ENCODE measurements at places on chromosomes 11 and 22.

DNA sequence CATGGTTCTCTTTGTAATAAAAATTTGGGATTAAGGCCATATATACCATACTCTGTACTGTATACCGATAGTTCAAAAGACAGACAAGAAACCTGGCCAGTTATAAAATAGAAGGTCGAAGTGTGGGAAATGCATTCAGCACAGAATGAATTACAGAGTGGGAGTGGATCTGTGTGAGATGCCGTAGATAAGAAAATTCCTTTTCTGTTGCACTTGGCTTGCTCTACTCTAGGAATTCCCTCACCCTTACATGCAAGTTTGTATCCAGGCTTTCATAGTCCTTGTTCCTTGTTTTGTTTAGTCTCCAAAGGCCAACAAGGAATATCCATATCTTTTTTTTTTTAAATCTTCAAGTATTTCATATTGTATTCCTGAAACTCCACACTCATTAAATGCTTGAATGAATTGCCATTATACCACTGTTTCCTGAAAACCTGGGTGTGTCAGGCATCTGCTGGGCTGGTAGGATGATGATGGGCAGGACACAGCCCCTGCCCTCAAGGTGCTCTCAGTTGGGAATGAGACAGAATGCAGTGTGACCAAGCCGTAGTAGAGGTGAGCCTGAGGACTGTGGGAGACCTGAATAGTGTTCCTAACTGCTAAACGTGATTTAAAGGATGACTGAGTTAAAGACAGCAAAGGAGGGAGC is 53.5 kb downstream of the TEAD1 start:
- DNase-seq, result no peak

DNA sequence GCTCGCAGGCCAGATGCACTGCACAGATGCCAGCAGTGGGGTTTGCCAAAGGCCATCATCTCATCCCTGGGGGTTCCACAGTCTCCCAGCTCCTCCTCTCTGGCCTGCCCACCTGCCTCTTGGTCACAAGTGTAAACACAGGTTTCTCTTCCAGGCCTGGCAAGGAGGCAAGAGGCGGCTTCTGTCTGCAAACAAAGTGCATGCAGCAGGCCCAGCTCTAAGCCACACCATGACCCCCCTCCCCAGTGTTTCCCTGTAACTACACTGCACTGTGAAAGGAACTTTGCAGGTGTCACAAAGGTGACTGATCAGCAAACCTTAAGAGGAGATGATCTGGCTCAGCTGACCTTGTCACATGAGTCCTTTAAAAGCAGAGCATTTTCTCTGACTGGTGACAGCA is 26.2 kb upstream of the SHISAL1 start:
- DNase-seq, result no peak

DNA sequence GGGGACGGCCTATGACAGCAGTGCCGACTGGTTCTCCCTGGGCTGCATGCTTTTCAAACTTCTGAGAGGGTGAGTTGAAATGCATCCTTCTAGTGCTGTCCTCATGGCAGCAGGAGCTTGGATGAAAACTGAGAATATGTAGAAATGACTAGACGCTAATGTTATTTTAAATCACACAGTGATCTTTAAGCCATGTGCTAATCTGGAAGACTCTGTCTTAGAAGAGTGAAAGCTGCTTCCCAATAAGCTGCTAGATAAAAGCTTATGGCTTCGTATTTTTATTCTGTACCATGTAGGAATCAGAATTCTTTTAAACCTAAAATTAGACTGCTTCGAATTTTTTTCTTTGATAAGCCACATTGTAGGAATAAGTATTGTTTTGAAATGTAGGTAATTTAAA is 46.8 kb upstream of the MYO18B start:
- no peak for DNase-seq

- no peak for DNase-seq
Observed at GRCh38 chr11:778976-779954, 2.0 kb upstream of the GATD1 start.

GRCh38 chr11:126138636-126139035 is 72.8 kb downstream of the RPUSD4 start:
- no peak for DNase-seq

DNA sequence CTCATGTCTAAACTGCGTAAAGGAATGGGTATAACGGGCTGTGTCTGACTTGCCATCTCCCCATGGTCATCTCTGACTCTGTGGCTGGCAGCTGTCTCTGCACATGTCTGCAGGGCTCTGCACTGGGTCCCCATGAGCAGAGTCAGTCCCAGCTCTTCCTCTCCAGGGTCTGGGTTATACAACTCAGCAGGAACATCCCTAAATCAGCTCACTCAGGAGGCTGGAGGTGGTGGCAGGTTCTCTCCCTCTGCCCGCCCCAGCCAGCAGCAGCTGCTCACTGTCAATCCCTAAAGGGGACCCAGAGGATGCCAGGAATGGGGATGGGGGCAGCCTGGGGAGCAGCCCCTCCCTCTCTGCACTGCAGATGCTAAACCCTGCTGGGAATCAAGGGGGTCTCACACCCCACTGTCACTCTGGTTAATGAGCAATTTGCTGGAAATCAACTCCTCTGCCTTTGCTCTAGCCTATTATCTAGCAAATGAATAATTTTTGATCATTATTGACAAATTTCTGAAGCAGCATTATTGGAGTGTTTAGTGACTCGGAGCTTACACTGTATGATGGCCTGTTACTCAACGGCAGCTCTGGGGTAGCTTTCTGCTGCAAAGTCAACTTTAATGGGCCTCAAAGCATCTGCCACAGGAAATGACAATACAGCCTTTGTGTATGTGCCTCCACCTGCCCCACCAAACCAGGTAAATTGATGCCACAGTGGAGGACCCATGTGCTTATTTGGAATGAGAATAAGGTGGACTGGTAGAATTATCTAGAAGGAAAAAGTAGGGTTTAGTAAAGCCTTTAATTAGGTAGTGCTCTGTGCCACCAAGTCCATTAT is 55.7 kb upstream of the SHANK2 start:
- no peak for DNase-seq
